ENCODE measurements at places on chromosomes 5 and 9. TPM values are rescaled to one million over a fixed set of nuclear protein-coding genes. Genes with fewer than 3 reads are reported as not detected.

Gene C9orf153
- 1.9 TPM for total RNA-seq

Gene CBY3
- total RNA-seq: 0.52 TPM

Gene OR1L6
- not detected for total RNA-seq

Gene NEURL1B
- 0.10 TPM for total RNA-seq

Gene HAVCR2
- 27.3 TPM for total RNA-seq

Gene GDF9
- total RNA-seq: 0.42 TPM

Gene IL31RA
- total RNA-seq: 1.8 TPM

Gene MBLAC2
- total RNA-seq: 2.9 TPM

Gene CDKN2AIPNL
- total RNA-seq: 13.0 TPM

Gene PAIP2
- 129 TPM for total RNA-seq

Gene PARP8
- 201 TPM for total RNA-seq

Gene CTXN3
- total RNA-seq: not detected

Gene NR5A1
- total RNA-seq: not detected

Gene CDC20B
- not detected for total RNA-seq

Gene PCDHB13
- total RNA-seq: not detected

Gene GRIN3A
- total RNA-seq: not detected

Gene CTNND2
- not detected for total RNA-seq

Gene FREM1
- total RNA-seq: under 0.01 TPM

Gene LSM11
- total RNA-seq: 1.0 TPM

Gene TSSK1B
- 0.10 TPM for total RNA-seq

Gene FOXD4L5
- total RNA-seq: under 0.01 TPM

Gene ERAP2
- 77.3 TPM for total RNA-seq

Gene CDH10
- total RNA-seq: 0.10 TPM

Gene OR5C1
- total RNA-seq: not detected

Gene IRX2
- total RNA-seq: not detected

Gene TTC33
- 15.4 TPM for total RNA-seq

Gene NDUFS4
- 28.7 TPM for total RNA-seq

Gene OR1J1
- total RNA-seq: not detected

Gene PCDHB8
- total RNA-seq: not detected

Gene TRIM36
- 0.42 TPM for total RNA-seq

Gene PLEKHG4B
- under 0.01 TPM for total RNA-seq

Gene NTMT1
- total RNA-seq: 22.0 TPM

Gene HDHD3
- 8.6 TPM for total RNA-seq

Gene ZNF454
- not detected for total RNA-seq

Gene SMIM33
- not detected for total RNA-seq

Gene SPINK9
- total RNA-seq: not detected

Gene CYSRT1
- 0.21 TPM for total RNA-seq

Gene OR1J2
- not detected for total RNA-seq

Gene C8G
- not detected for total RNA-seq

Gene CAMK4
- 89.3 TPM for total RNA-seq
